ENCODE measurements at places on chromosomes 13 and 19. TPM values are rescaled to one million over a fixed set of nuclear protein-coding genes. Genes with fewer than 3 reads are reported as not detected.

FGF21 gene
- total RNA-seq: not detected

PALM gene
- under 0.01 TPM for total RNA-seq

NCAN gene
- not detected for total RNA-seq

HCST gene
- total RNA-seq: not detected

RPL18A gene
- 2,595 TPM for total RNA-seq
